ENCODE measurements at places on chromosomes 7 and 10. TPM values are rescaled to one million over a fixed set of nuclear protein-coding genes. Genes with fewer than 3 reads are reported as not detected.

DNA sequence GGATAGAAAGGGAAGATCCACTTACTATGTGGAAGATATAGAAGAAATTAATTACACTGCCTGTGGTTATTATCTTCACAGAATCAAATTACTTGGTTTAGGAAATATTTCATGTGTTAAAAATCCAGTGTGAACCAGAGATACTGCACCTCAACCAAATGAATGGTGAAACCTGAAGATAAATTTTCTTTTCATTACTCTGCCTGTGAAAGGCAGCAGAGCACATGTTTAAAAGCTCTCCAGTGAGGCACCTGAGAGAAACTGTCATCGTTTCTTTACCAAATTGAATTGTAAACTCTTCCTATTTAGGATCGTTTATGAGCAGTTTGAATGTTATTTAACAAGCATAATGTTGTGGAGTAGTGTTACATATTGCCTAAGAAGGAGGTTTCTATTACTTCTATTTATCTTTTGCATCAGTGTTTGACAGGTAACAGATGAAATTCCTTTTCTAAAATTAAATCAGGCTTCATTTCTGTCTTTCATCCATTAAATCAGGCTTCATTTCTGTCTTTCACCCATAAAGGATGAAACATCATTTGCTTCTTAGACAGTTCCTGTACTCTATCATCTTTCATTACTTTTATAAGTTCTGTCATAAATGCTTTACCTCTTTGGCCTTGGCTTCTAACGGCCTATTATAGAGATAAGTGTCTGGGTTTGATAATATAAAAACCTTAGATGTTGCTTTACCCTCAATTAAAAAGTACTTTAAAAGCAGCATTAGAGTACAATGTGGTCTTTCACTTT, 266.6 kb downstream of the NXPH1 start:
- no peak for DNase-seq

DNA sequence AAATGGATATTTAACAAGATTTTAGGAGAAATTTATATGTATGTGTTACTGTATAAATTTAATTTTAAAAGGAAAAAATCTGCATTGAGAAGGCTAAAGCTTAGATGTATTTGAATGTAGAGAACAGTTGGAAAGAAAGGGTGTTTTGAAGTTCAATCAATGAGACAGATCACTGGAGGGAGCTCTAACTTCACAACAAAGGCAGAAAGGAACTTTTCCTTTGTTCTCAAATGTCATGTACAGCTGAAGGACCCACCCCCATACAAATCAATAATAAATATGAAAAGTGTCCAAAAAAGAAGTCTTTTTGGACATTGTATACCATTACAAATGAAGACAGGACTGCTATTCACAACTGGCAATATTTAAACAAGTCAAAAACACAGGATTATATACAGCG, 403.4 kb downstream of the DNAJB9 start:
- DNase-seq: no peak

DNA sequence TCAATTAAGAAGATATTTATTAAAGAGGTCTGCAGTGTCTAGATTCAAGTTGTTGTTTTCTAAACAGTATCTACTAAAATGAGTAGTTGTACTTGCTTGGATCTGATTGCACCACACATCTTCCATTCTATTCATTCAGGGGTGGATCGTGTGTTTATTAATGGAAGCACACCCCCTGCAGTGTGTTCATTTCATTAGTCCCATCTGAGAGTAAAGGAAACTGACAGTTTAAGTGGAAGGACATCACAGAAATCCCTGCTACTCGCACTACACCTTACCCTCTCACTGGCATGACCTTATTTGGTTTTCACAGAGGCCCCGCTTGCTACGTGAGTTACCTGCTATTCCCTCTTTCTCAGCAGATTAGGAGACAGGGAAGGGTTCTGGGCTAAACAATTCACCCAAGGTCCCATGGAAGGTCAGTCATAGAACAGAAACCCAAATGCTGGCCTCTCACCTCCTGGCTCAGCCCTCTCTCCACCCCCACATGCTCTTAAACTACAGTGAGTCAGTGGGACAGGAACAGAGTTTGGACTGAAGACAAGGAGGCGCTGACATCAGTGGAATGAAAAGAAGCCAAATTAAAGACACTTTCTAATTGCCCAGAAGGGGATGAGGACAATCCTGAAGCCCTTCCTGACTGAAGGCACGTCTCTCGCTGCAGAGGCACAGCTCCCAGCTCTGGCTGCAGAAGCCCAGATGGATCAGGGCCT, 369.2 kb upstream of the NRP1 start:
- no peak for DNase-seq

DNA sequence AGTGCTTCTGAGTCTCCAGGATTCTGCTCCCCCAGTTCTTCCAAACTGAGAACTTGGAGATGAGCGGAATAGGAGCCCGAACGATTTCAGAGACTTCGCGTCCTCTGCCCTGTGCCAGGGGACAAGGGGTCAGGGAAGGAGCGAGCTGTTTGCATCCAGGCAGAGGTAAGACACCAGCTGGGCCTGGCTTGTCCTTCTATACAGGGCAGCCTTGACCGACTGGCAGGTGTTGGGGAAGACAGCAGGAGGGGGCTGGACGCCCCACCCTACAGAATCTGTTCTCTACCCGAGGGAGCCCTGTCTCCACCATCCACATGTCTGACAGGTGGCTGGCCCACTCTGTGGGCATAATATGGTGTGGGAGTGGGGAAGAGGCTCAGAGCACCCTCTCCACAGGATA, 7.1 kb downstream of the SPOCK2 start:
- no peak for DNase-seq

DNA sequence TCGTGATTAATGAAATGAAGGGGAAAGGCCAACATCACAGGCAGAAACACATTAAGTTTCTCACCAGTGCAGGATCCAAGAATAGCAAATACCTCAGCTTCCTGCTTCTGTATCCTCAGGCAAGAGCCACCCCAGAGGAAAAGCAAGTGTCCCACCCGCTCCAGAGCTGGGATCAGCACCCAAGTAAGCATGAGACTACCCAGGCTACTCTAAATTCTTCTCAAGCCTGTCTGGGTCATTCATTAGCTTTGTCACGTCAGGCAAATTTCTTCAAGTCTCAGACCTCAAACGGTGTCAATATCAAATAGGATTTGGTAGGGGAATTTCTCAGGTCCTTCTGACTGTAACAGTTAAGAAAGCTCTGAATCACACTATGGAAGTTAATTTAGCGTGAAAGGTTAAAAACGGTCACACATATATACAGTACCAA, 59.0 kb downstream of the GNA12 start:
- DNase-seq: no peak

The HDAC9 gene
- total RNA-seq: 22.8 TPM

The PLPP4 gene
- total RNA-seq: not detected

DNA sequence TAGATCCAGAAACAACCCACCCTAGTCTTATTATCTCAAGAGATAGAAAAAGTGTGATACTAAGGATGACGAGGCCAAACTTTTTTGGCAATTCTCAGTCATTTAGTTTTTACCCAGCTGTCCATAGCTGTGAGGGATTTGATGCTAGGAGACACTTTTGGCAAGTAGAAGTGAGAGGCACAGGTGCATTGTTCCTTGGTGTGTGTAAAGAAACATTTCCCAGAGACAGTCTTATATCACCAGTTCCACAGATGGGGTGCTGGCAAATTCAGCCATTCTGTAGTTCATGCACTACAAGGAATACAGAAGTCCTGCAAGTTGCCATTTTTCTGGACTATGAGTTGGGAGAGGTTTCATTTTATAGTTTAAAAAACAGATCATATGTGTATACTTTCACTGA, 403.3 kb upstream of the GHITM start:
- DNase-seq: no peak

GRCh38 chr7:18313965-18314364, 181.6 kb upstream of the HDAC9 start:
- no peak for DNase-seq

DNA sequence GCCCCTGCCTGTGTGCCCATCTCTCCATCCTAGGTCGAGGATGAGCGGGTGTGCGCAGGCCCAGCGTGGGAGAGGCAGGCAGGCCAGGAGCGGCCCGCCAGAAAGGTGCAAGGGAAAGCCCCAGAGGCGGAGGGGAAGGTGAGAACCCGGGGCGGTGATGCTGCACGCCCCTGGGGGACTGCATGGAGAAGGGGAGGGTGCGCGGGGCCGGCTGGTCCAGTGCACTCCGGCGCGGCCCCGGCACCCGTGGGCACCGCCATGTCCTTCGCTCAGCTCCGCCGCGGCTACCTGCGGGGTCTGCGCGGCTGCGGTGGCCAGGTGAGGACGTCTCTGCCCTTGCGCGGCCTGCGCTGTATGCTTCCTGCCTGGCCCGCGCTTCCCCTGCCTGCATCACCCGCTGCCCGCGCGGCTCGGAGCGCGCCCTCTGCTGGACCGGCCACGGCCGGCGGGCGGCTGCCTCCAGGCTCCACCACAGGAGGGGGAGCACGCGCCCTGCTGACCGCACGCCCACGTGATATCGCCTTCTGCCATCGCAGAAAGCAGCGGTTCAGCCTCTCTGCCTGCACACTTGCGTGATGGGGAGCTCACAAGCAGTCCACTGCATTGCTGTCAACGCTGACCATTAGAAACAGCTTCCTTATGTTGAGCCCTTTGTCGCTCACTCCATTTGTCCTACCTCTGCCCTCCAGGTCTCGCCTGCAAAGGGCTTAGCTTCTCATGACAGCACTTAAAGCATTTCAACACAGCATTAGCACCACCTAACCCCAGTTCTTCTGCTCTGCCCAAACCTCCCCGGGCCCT, 73.9 kb downstream of the CXCL12 start:
- DNase-seq: peak; percentile 93

- no peak for DNase-seq
Measured at GRCh38 chr7:31890766-31891165, 179.4 kb downstream of the PDE1C start.

DNA sequence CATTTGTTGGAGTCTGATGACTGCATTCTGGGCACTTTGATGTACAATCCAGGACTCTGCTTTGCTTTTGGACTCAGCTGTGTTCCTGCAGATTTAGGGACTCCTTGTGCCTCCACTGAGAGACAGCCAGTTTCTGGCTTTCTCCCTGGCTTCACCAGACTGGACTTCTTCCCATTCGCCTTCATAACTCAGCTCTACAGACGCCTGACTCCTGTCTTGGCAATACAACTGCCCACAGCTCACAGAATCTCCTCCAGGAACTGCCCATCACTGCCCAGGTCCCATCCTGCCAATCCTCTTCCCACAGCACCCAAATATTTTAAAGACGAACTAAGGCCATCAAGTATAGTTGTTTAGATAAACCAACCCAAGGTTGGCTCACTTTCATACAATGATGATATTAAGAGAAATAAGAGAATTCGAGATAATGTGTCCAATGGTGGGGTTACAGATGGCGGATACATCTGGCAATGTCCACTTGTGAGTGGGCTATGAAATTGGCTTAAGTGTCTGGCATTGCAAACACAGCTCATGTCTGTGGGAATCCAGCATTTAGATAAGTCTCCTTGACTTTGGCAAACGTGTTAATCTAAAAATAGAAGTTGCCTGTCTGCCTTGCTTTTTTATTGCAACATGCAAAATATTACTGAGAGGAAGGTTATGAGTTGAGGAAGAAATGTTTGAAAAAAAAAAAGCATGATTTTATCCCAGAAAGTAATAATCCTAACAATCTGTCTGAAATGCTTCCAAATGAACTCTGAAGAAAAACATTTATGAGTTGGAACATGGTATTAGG, 95.1 kb downstream of the ITGA8 start:
- no peak for DNase-seq

- no peak for DNase-seq
Measured at GRCh38 chr10:3310016-3310784, 137.6 kb upstream of the PITRM1 start.

- DNase-seq: no peak
Measured at GRCh38 chr10:1661859-1662437, 75.4 kb downstream of the ADARB2 start.

The ABHD11 gene
- total RNA-seq: 18.6 TPM

- DNase-seq: no peak
Measured at GRCh38 chr10:15324611-15325010, 46.5 kb downstream of the FAM171A1 start.

- no peak for DNase-seq
Measured at GRCh38 chr7:108007261-108007660, 4.3 kb upstream of the LAMB1 start.

- no peak for DNase-seq
Measured at GRCh38 chr10:30581779-30582380, 47.7 kb downstream of the LYZL2 start.

The POMZP3 gene
- 7.2 TPM for total RNA-seq

DNA sequence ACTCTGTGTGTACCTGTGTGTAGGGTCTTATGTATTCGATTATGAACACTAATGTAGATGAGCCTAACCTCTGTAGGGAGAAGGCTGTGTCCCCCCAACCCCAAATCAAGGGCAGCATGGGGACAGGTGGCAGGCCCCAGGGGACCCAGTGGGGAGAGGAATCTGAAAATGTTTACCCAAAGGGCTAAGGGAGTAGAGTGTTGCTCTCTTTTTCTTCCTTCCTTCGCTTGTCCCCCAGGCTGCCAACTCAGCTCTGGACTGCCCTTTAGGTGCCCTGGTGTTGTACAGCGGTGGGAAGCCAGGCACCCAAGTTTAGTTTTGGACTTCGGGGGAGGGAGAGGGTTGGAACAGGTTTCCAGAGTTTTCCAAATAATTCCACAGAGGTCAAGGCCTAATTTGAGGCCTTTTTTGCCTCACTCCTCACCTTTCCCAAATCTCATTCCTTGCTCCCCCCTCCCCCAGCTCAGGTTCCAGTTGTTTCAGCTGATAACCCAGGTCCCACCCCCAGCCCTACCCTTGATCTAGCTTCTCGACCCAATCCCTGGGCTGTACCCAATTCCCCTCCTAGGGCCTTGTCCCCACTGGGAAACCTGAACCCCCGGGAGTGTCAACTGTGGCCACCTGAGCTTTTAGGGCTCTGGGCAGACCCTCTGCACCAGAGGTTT, 9.1 kb upstream of the PAX2 start:
- DNase-seq: no peak

The NPTX2 gene
- total RNA-seq: 3.4 TPM

The OR2A7 gene
- 0.51 TPM for total RNA-seq

- no peak for DNase-seq
Measured at GRCh38 chr10:42940487-42941294, 136.2 kb upstream of the RET start.

All from Right ventricle myocardium superior (tissue), 1 donor.